Effector CD4-positive, alpha-beta T cell (primary cell): ENCODE measurements at places on chromosomes 1 and 21.

GRCh38 chr21:29368906-29369305, 70.2 kb downstream of the BACH1 start:
- no peak for DNase-seq

- DNase-seq: no peak
These were observed 1.4 kb upstream of the MAN1C1 start for GRCh38 chr1:25615172-25615541.

DNA sequence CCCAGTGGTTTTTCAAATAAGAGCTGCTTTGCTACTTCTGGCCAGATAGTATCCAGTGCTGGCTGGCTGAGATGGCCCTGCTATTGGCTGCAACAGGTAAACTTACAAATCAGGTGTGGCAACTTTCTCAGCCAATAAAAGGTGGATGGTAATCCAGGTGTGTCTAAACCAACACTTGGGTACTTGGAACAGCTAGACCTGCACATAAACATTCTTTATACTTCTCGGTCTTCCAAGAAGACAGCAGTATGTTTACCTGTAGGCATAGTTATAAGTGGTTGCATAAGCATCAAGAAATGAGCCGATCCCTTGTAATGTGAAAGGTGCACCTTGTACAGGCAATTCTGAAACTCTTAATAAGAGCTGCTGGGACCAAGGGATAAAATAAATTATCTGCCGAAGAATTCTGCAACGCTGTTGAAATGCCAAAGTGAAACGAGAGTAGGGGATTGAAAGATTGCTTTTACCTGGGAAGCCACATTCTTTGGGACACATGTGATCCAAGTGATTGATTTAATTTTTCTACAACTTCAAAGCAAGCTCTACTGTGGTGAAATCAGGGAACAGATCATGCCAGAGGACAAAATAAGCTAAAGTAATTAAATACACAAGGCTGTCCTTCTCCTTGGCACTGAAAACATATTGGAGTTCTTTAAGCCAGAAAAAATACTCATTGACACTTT, at the start of gene CLDN8:
CLDN8 (minus strand) TSS at position 57 of the 683 bp plus-strand sequence. CDS start 172 bp downstream, outside the sequence.
- no peak for DNase-seq

- no peak for DNase-seq
These were observed 710.6 kb downstream of the MATN1 start for GRCh38 chr1:30012455-30013440.

DNA sequence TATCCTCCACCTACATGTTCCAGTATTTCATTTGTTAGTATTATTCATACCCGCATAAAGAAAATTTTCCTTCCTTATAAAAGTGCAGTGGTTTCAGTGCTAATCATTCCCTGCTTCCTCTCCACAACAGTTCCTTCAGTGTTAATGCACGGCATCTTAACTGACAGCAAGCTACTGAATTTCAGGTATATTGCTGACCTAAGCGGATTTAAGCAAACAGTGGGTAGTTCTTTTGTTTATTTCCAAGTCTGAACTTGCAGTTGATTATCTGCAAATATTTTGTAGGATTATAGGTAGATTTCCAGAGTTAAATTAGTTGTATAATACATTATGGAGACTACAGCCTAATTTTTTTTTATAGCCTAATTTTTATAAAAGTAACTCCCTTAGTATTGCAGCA, 15.1 kb upstream of the DR1 start:
- no peak for DNase-seq

DNA sequence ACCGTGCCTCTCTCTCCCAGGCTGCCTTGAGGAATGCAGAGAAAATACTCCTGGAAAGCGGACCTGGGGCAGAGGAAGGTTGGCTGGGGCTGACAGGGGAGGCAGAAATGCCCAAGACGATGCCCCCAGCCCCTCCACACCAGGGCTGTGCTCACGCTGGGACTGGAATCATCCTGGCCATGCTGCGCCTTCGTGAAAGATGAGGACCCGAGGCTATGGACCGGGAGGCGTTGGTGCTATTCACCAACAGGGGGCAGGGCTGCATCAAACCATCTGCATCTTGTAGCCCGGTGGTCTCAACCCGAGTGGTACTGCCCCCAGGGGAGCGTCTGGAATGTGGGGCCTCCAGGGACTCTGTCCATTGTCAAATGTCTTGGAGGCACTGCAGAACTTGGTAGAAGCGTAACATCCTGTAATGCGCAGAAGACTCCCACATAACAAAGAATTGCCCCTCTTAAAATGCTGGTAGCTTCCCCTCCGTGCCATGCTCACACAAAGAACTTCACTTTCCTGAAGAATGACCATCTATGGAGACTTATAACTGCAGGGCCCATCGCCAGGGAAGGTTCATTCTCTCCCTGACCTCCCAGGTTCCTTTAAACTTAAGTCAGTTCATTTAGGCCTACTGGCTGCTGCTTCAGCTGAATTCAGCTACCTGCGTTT, 251.2 kb downstream of the RRAGC start:
- no peak for DNase-seq

DNA sequence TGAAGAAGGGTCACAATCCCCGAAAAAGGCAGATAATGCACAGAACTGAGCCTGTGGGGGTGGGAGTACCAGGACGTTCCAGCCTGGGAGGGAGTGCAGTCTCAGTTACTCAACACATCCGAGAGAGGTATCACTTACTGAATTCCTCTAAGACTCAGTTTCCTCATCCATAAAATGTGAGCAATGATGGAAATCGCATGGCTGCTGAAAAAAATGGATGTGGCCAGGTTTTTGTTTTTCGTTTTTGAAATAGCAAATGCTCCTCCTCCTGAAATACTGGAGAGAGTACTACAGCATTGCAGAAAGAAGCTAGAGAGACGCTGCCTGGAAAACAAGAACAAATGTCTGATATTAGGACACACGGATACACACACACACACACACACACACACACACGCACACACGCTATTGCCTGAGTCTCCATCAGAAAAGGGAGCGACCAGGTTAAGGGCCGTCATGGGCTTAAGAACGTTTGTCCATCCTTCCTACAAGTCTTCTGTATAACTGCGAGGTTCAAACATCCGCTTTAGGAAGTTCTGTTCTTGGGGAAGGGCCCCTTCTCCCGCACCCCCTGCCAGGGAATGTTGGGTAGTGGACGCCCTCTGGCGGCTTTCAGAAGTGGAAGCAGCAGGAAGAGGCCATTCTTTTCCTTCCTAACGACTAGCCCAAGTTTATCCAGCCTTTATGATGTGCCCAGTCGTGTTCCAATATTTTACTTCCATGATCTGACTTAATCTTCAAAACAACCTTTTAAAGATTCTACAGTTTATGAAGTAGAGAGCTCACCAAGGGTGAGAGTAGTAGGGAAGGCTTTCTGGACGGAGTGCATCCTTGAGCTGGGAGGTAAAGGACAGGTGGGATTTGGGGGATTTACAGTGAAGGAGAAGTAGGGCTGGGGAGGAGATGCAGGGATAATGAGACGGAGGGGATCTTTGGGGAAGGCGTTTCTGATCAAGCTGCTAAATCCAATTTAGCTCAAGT, 699 bp upstream of the NES start:
- no peak for DNase-seq

DNA sequence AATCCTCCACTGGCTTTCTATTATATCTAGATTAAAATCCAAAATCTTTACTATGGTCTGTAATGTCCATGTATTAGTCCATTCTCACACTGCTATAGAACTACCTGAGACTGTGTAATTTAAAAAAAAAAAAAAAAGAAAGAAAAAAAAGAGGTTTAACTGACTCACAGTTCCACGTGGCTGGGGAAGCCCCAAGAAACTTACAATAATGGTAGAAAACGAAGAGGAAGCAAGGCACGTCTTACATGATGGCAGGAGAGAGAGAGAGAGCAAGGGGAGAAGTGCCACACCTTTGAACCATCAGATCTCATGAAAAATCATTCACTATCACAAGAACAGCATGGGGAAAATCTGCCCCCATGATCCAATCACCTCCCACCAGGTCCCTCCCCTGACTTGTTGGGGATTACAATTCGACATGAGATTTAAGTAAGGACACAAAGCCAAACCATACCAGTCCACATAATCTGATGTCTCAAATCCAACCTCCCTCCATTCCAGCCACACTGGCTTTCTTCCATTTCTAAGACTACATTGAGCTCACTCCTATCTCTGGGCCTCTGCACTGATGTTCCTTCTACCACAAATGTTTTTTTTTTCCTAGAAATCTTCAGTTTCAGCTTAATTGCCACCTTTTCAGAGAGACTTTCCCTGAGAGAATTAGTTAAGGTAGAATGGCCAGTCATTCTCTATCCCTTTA, 92.4 kb downstream of the EIF4G3 start:
- no peak for DNase-seq

DNA sequence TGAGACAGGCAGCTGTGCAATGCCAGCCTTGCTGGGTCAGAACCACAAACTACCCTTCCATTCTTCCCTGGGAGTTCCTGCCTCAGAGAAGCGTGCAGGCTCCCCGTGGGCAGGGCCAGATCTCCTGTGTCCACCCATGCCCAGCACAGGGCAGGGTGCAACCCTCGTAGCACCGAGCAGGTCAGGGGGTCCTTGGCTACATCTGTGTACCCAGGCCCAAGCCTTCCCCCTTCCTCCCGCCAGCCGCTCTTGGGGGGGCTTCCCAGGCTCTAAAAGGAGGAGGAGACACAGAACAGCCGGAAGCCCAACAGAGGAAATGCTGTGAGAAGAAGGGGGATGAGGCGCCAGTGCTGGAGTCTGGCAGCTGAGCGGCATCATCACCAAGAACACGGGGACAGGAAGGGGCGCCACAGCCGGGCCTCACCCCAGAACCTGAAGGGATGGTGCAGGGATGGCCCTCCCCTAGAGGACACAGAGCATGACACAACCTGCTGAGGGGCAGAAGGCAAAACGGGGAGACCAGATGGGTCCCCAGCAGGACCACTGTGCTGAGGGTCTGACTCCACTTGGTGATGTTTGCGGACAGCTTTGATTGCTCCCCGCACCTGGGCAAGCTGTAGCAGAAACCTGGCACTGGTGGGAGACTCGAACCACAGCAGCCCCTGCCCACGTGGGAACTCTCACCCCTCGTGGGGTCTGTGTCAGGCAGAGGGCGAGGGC, 233.2 kb downstream of the NPHP4 start:
- no peak for DNase-seq

GRCh38 chr1:21815724-21816321, 3.8 kb downstream of the LDLRAD2 start:
- DNase-seq: no peak

- no peak for DNase-seq
These were observed 14.5 kb downstream of the AGRN start for GRCh38 chr1:1034439-1034781.

DNA sequence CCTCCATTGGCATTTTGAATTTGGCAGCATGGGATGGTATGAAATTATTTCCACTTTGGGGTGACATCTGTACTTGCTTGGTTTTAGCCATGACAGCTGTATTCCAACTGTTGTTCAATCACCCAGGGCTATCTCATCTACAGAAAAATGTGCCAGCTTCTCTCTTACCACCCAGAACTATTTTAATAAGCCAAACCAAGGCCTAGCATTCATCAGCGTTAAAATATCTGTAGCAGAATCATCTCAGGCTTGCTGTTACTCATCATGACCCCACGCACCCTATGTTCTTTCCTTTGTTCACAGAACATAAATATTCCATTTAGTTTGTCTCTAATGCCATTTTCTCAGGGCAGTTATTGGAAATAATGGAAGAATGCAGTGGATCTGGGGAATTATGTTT, 49.8 kb downstream of the GIPC2 start:
- no peak for DNase-seq

DNA sequence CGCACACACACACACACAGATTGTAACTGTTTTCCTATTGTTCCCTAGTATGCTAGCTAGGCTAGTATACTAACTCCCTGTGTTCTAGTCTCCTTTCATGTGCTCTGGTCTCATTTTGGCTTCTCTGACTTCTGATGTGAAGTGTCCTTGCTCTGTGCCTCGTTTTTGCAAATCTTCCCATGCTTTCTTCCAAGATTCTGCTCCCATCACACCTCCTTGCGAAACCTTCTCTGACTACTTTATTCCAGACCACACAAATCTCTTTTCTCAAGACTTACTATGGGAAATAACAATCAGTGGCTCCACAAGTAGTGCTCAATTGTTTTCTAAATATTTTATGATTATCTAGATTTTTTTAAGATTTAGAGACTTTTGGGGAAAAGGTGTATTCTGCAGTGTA, 10.3 kb downstream of the PRRX1 start:
- no peak for DNase-seq
